ENCODE measurements at places on chromosomes 1 and 21. TPM values are rescaled to one million over a fixed set of nuclear protein-coding genes. Genes with fewer than 3 reads are reported as not detected.

The HEATR1 gene
- 101 TPM for total RNA-seq

The DPYD gene
- total RNA-seq = 7.5 TPM

DNA sequence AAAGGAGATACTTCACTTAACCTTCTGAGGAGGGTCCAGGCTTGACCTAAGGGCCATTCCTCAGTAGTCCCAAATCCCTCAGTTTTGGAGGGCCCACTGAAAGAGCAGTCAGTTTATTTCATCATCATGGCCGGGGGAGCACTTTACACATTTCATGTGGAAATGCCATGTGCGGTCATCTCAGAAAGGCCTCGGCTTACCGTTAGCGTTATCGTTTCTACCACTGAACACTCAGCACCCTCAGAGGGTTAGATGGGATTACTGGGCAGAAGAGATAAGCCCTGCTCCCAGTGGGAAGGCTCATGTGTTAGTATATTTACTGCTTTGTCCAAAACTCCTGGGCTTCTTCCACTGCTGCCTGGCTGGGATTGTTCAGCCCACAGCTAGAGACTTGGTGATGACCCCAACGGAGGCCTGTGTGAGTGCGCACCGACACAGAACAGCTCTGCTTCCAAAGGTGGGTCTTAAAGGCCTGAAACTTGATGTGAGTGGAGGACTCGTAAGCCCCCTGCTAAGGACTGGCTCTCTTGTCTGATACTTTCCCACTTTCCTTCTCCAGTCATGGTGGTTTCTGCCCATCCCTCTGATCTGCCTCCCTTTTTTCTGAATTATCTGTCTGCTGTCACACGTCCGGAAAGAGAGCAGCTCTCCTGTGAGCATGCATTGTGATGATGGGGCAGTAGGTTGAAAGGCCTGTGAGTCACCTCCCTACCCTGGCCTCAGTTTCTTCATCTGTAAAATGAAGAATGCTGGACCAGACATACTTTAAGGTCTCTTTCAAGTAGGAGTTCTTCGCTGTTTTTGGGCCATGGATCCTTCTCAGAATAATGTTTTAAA is 284.5 kb downstream of the ASTN1 start:
- DNase-seq = no peak
- peaks cover 3% of the 10 kb centered on the region for H3K27me3 ChIP-seq

- H3K4me1 ChIP-seq = no peaks in the 10 kb centered on the region
- H3K36me3 ChIP-seq = no peaks in the 10 kb centered on the region
- DNase-seq = no peak
- peaks cover 4% of the 10 kb centered on the region for H3K27me3 ChIP-seq
- H3K27ac ChIP-seq = no peak overlapping the region
- no peak overlapping the region for H3K4me3 ChIP-seq
These were observed 81.1 kb upstream of the CNTN2 start for GRCh38 chr1:204961765-204962419.

DNA sequence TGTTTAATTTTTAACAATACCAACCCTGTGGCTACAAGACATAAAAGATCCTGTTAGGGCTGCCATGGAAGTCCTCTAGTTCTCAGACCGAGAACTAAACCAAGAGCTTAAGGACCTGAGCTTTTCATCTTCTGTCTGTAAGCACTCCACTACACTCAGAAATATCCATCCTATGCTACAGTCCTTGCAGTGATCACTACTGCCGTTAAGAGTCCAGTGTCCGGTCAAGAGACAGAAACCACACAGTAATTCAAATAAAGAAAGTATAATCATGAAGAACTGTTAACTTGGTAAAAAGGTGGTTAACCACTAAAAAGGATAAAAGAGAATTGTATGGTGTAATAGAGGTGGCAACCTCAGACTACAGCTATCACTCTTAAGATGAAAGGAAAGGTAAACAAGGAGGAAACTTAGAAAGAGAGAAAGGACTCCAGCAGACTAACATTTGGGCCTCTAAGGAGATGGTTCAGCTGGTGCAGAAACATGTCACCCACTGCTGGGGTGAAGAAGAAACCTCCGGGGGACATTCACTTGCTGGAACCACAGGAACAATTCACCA is 22.1 kb upstream of the PRDX6 start:
- no peak overlapping the region for H3K4me3 ChIP-seq
- H3K27ac ChIP-seq = no peak overlapping the region
- peaks cover 31% of the 10 kb centered on the region for H3K36me3 ChIP-seq
- H3K27me3 ChIP-seq = no peaks in the 10 kb centered on the region
- no peak for DNase-seq

DNA sequence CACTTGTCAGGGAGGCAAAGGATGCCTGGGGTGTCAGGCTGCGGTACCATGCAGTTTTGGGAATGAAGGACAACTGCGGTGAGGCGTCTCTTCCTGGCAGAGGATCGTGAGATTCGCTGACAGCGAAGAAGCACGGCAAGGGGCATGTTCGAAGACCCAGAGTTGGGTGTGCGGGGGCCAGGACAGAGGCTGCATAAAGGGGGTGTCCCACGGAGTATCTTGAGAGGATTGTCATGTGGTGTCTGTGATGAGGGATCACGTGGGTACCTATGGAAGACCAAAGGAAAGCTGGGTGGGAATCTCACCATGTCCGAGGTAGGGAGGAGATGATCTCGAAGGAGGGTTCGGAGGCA is 372 bp downstream of the SLC25A44 start:
- H3K27me3 ChIP-seq = no peaks in the 10 kb centered on the region
- peaks cover 56% of the 10 kb centered on the region for H3K4me1 ChIP-seq
- peaks cover 37% of the 10 kb centered on the region for H3K36me3 ChIP-seq

GRCh38 chr1:207825719-207826556 is 74.1 kb downstream of the CD46 start:
- H3K36me3 ChIP-seq = peaks cover 23% of the 10 kb centered on the region
- peak overlapping the region; percentile 91 for H3K27ac ChIP-seq
- DNase-seq = peak; percentile 88
- H3K27me3 ChIP-seq = no peaks in the 10 kb centered on the region
- peak overlapping the region; percentile 77 for H3K4me3 ChIP-seq

DNA sequence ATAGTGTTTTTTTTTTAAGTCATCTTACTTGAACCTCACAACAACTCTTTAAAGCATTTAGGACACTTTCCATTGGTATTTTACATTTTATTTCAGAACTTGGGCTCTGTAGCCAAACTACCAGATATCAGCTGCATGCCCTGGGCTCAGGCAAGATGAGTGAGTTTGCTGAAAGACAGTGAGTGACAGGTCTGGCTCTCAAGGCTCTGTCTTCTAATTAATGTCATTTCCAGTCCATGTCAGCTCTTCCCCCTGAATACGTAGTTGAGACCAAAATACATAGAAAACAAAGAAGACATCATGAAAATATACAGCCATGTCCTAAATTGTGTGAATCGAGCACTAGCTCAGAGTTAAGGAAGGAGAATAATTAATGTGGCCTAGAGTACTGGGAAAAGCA is 39.7 kb downstream of the PRRX1 start:
- H3K4me3 ChIP-seq = no peak overlapping the region
- no peak overlapping the region for H3K27ac ChIP-seq
- no peaks in the 10 kb centered on the region for H3K4me1 ChIP-seq
- no peak for DNase-seq

All from activated naive CD8-positive, alpha-beta T cell treated with anti-CD3 and anti-CD28 coated beads for 36 hours (primary cell).